SK-N-SH treated with all-trans-retinoic acid at 6 μM for 48 hours (cell line): ENCODE measurements at places on chromosomes 1 and 21.

- no peak for ATAC-seq
These were observed 337.9 kb downstream of the TBX15 start for GRCh38 chr1:118650107-118650807.

DNA sequence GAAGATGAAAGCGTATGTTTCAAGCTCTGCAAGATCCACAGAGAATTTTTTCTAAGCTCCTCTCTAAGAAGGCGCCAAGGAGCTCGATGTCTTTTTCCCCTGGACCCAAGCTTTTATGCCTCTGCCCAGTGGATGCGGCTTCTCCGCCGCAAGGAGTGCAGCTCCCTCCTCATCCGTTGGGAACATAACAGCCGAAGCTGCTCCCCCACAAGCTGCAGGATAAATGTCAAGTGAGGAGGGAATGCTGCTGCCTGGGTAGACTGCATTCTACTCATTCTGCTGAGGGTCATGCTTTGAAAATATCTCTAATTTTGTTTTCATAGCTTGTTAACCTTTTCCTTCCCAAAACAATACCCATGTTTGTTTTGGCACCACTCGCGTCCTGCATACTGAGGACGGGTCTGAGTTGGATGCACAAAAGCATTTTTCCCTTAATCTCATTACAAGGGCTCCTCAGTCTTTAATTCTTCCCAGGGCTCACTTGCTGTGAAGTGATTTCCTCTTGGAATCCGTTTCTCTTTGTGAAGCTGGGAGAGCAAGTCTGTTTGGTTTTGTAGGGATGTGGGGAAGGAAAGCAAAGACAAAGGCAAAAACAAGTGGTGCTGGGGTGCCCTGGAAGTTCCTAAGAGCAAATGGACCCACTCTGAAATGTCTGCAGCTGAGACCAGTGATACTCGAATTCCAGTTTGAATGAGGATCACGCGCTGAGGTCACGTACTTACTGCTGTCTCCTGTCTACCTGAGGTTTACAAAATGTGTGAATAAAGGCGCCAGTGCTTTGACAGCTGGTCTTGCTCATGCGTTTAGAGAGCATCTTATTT lies 134.0 kb upstream of the IRF2BP2 start:
- peak; percentile 55 for ATAC-seq

- no peak for ATAC-seq
These were observed 64.4 kb downstream of the MAST2 start for GRCh38 chr1:45867697-45868348.

DNA sequence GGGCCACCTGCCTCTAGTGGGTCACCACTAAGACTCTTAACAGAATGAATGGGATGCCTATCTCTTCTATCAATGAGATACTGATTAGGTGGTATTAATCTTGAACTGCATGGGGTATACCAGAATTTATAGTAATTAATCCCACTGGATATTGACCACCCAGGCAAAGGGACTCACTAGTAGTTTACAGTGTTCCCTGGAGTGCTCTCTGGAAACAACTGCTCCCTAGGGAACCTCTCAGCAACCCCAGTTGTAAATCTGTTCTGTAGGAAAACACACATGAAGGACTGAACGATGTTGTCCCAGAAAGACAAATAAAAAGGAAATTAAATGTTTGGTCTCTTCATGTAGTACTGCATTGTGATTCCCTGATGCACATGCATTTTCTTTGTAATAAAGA lies 430.5 kb downstream of the HLX start:
- no peak for ATAC-seq

DNA sequence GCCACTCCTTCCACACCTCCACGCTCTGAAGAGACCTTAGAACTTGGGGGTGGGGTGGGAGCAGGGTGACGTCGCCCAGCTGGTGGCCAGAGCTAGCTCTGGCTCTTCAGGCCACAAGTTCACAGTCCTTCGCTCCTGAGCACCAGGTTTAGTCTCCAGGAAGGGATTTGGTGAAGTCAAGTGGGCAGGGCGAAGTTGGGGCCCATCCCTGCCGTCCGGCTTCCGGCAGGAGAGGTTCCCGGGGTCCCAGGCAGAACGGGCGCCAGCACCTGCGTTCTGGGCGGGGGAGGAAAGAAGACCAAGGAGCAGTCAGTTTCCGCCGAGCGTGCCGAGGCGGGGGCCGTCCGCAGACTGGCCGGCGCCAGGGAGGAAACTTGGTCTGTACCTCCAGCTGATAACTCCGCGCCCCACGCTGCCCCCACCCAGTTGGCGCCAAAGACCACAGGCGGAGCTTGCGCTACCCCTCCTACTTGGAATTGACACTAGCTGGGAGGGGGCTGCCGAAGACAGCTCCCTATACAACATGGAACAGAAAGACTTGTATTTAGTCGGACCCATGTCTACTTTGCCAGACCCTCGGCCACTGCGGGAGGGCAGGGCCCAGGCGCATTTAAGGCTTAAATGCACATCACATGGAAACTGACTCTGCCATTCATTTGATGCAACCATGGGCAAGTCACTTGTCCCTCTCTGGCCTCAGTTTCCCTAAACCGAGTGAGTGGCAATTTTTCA lies 995 bp downstream of the ID3 start:
- ATAC-seq, result no peak

DNA sequence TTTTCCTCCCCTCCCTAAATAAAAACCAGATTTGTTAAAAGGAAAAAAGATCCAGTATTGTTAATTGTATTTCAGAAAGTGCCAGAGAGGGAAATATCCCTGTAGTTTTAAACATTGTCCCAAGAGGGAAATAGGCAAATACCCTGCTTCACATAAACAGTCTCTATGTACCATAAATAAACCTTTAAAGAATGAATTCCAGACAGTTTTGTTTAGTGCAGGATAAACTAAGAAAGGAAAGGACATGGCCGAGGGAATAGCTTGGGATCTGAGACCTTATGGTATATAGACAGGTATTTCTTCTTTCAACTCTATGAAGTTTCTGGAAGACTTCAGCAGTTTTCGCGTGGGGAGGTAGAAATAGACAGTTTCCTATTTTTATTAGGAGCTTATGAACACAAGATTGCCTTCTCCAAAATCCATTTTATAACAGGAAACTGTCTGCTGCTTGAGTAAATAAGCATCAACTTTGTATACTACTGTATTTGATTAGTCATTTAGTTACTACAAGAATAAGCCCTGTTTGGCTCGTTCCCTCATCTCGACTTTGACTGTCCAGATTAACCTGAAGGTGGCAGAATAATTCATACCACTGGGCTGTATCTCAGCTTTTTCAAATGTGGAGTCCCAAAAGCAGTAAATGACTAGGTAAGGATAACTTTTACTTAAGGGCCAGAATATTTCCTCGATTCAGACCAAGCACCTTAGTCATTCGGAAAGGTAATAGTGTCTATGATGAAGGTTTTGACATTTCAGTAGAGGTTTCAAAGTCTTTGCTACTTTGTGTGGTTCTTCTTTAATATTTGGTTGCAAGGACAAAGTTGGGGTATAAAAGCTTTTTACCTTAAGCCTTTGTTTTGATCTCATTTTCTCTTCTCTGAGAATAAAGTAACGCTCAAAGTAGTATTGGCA lies 177.5 kb downstream of the VPS13D start:
- peak; percentile 78 for ATAC-seq

DNA sequence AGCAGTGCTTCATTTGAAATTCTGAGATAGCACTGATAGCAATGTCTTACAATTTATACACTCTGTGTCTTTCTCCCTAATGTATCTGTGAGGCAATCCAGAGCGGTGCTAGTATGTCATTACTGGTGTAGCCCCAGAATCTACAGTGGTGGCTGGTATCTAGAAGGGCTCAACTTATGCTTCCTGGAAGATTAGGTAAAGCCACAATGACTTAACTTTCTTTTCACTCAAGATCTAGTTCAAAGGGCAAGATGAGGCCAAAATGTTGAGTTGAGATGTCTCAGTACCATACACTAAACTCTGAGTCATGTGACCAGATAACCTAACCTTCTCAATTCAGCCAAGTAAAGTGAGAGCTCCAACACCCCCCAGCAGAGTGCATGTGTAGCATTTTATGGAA lies 77.5 kb downstream of the PAPPA2 start:
- ATAC-seq, result no peak

GRCh38 chr1:209493559-209493958 lies 90.0 kb upstream of the CAMK1G start:
- ATAC-seq, result peak; percentile 62

- no peak for ATAC-seq
These were observed 9.6 kb upstream of the PIGK start for GRCh38 chr1:77228836-77229235.

DNA sequence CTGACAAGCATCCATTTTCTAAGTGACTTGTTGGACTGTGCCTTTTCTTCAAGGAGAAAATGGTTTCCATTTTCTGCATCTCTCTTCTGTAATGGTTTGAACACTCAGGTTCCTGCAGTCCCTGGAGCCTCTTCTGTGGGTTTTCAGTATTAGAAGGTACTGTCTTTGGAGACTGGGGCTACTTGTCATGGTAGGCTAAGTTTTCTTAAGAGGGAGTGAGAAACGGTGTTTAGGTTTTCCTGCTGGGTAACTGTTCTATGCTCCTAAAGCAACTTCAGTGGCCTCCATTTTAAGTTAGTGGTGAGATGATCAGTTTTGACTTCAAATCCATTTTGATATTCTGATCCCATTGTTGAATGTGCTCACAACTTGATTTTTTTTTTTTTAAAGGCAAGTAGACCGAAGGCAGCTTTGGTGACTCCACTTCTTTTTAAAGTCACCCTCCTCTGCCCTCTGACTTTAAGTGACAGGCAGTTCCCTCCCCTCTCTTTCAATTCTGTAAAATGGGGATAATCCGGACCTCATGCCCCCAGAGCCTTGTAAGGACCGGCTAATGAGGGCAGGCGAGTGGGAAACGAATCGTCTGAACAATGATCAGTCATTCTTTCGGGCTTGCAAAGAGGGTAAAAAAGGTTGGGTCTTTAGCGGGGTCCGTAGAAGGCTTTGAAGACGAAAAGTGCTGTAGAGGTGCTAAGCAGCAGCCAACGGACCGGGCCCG lies 1.0 kb upstream of the ARID1A start:
- no peak for ATAC-seq

DNA sequence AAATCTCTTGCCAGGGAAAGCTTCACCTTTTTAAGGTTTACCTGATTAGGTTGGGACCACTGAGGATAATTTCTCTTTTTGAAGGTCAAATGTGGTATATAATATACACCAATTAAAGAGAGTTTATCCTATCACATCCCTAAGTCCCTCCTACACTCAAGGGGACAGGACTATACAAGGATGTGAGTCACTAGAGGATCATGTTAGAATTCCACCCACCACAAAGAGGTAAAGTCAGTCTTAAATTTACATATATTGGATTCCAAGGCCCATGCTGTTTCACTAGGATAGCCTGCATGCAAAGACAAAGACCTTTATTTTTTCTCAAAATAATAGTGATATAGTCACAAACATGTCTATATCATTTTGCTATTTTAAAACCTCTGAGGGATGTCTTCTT lies 164.4 kb downstream of the GIPC2 start:
- ATAC-seq, result no peak

DNA sequence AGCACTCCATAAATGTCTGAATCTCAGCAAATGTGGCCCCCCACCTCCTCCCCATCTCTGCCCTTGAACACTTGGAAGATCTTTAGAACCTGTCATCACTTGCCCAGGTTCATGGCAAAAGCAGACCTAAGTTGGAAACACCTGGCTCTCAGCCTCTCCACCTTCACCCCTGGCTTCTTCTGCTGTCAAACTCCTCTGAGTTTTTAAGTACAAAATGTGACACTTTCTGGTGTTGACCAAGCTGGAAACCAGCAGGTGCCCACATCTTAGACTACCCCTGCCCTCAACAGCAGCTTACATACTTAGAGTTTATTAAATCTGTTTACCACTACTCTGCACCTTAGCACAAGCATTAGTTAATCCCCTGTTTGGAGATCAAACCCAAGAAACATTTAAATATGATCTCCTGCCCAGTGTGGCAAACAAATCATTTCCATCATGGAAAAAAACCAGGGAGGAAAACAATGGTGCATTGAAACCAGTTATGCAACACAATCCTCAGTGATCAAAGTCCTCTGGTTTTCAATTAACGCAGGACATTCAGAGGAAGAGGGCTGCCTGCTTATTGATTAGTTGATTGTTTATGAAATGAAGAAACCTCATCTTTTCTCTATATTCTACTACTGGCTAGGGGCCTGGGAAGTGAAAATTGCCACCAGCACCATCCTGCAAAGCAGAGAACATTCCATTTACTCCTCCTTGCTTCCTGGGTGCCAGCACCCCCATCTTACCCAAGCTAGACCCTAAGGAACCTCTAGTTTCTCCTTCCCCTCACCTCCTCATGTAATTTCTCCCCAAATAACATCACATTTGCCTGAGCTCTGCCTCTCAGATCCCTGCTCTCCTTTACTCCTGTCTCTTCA lies 139.4 kb upstream of the RAB4A start:
- no peak for ATAC-seq

DNA sequence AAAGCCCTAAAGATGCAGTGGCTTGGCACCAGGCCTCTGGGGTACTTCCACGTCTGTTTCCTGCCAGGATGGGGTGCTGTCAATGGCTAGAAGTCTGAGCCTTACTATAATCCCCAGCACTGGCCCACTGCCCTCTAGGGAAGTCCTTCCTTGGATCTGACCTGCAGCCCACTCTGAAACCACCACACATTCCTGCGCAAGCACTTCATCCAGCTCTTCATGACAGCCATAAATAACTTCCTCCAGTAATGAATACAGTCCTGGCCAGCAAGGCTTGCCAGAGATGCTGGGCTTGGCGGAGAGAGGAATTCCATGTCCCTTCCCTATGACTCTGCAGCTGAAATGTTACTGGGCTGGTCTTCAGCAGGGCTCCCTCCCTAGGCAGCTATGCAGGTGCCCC lies 32.6 kb downstream of the ALPL start:
- ATAC-seq, result peak; percentile 86

DNA sequence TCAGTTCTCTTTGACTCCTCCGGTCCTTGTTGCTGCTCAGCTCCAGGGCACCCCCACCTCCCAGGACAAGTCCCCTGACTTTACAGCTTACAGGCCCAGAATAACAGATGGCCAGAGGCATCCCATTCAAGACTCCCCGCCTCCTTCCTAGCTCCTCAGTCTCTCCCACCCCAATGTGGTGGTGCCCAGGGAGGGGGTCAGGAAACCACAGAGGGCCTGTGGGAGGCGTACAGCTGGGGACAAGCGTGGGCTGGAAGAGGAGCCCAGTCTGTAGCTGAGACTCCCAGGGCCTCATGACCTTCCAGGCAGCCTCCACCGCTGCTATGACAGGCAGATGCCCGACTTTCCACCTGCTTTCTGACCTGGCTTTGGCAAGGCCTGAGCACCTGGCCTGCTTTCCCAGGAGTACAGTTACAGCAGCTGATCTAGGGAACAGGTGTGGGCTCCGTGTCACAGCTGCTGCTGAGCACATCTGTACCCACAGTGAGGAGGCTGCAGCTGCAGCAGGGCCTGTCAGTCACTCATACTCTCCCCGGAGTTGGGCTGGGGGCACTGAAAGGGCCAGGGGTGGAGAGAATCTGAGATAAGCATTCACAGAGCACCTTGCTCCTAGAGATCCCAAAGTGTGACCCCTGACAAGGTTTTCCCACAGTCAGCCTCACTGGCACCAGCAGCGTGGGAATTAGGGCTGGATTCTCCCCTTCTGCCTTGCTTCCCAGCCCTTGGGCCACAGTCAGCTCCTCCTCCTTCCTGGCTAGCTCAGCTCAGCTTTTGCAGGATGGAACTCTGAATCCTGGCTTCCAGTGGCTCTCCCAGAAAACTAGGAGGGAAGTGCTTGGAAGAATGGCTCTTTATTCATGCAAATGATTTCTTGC lies 7.1 kb upstream of the NAV1 start:
- ATAC-seq, result no peak

- ATAC-seq, result peak; percentile 21; the same call in 1 of the 3 replicates
These were observed 48.7 kb upstream of the DNAH14 start for GRCh38 chr1:224880593-224881307.

GRCh38 chr1:55814967-55815366 lies 599.8 kb upstream of the USP24 start:
- ATAC-seq, result no peak
